Nephron progenitor cell (in vitro differentiated cells): ENCODE measurements at places on chromosomes 2 and 18.

DNA sequence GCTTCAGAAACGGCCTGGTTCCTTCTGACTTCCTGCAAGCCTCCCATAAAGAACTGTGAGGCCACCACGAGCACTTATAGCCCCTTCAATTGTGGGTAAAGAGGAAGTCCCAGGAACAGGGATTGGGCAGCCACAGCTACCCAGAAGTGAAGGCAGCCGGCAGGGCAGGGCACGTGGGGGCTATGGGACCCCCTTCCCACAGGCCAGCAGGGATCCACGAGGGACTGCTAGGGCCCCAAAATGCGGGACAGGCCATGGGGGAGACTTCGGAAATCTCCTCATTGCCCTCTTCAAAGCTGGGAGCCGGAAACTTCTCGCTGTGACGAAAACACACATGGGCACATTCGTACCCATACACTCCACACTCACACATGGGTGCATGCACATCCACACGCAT is 196.1 kb upstream of the SALL3 start:
- no peak for DNase-seq

- no peak for DNase-seq
Measured at GRCh38 chr2:146986161-146986560, 858.7 kb upstream of the ACVR2A start.

- no peak for DNase-seq
Measured at GRCh38 chr2:107588181-107588580, 238.5 kb upstream of the RGPD4 start.

DNA sequence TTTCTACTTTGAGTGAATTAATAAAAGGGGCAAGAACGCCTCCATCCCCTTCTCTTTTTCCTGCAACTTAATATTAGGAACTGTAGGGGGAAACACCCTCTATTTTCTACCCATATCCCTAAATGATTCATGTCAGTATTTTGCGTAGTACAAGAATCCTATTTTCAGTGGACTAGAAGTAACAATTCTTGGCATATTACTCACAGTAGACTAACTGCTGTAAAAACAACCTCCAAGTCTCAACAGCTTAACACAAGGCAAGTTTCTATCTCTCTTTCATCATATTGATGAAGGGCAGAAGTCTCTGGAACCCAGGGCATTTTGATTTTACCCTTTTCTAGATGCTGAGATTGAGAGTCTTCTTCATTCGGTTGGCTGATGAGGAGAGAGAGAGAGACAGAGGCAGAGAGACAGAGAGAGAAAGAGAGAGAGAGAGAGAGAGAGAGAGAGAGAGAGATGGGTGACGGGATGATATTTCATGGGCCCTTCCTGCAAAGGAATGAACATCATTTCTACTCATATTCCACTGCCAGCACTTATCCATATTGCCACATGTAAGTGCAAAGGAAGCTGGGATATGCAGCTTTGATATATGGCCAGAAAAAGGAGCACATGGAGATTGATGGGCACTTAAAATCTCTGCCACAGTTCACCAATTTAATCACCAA is 481.6 kb downstream of the LPIN1 start:
- no peak for DNase-seq

- peak; percentile 15 for DNase-seq
Measured at GRCh38 chr2:45759310-45759851, 107.9 kb downstream of the PRKCE start.

DNA sequence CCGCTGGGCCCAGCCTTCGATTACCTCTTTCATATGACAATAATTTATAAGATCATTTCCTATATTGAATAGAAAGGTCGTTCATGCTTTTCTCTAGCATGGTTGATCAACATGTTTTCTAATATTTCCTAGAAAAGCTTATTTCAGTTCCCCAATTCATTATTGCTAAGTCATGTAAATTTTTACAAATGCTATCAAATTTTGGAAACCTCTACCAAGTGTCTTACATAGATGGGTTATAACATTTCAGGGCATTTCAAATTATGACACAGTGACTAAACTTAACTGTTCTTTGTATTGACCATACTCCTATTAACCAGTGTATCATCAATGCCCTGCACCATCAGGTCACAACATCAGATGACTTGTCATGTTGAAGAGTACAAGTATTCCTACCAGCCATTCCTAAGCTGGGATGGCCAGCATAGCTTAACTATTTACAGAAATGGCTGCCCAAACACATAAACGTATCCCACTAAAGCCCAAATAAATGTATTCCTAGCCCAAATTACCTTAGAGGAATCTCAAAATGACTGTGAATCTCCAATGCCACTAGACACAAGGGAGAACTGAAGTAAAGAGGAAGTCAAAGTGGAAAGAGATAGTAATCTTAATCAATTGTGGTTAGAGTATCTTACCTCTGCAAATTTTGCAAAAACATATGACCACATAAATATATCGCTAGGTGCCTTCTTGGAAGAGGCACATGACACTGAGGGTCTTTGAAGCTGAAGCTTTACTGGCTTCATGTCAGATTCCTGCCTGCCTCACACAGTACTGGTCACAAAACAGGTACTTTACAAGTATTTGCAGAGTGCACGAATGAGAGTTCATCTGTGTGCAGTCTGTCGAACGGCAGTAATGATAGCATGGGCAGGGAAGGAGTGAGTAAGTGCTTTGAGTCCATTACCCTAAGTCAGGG is 87.3 kb upstream of the TLK1 start:
- DNase-seq, result no peak

DNA sequence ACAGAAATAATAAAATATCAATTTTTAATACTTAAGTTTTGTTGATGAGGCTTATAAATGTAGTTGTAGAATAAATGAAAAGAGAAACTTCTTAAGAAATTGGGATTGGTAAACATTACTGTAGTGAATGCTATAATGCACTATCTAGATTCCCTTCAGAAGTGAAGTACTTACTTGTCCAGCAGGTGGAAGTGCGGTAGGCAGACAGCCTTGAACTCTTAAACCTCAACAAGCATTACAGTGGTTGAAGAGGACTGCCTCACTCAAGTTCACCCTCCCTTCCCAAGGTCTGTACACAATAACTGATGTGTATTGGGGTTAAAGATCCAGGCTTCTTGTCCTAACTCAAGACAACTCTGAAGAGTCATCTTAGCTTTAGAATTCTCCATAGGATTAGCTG is 931.0 kb upstream of the LRRTM1 start:
- no peak for DNase-seq

- no peak for DNase-seq
Measured at GRCh38 chr18:45608400-45608799, 6.9 kb upstream of the SLC14A2 start.

DNA sequence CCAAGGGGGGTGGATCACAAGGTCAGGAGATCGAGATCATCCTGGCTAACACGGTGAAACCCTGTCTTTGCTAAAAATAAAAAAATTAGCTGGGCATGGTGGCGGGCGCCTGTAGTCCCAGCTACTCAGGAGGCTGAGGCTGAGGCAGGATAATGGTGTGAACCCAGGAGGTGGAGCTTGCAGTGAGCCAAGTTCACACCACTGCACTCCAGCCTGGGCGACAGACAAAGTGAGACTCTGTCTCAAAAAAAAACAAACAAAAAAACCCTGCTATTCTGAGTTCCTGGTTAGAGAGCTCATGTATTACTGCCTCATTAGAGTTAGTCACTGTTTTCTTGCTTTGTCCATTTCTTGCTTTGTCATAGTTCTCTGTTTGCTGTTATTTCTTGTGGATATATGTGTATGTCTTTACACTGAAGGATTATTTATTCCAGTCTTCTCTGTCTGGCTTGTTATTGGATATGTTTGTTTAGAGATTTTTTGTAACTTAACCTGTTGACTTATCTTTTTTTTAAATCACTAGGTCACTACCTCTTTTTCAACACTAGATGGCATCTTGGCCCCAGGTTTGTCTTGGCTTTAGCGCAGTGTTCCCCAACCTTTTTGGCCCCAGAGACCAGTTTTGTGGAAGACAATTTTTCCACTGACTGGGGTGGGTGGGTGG is 17.0 kb downstream of the TTLL4 start:
- no peak for DNase-seq

DNA sequence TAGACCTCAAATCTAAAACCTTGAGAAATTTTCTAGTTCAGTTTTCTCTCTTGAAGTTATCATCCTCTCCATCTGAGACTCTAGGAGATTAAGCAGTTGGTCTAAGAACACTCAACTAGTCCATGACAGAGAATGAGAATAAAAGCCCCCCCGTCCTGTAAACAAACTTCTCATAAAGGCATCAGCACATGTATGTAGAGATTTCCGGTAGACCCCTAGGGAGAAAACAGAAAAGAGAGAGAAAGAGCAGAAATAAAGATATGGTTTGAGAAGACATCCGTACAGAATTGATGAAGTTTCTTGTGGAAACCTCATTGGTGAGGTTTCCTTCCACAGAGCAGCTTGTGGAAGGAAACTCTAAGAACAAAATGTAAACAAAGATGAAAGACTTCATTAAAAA is 3.2 kb upstream of the GPR155 start:
- no peak for DNase-seq

DNA sequence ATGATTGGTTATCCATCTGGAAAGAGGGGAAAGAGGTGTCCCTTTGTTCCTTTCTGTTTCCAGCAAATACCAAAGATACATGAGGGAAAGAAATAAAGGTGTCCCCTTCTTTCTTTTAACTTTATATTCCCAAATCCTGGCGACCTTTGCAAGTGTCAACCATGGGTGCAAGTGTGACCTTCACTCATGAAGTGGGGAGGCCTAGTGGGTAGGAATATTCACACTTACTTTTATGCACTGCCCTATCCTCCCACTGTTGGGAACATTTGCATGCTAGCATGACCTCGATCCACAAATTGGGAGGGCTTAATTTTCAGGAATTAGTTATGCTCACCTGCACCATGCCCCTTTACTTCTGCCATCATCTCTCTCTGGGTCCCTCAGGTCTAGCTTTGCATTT is 70.2 kb upstream of the ZNF804A start:
- no peak for DNase-seq

- DNase-seq, result no peak
Measured at GRCh38 chr18:23114911-23115310, 20.4 kb upstream of the CABLES1 start.

- DNase-seq, result no peak
Measured at GRCh38 chr18:50982802-50983179, 15.0 kb downstream of the ELAC1 start.

- no peak for DNase-seq
Measured at GRCh38 chr18:49910986-49911385, 97.7 kb upstream of the ACAA2 start.

GRCh38 chr2:32485399-32485798 is 128.6 kb downstream of the BIRC6 start:
- no peak for DNase-seq

- DNase-seq, result no peak
Measured at GRCh38 chr2:21181957-21182356, 58.2 kb downstream of the TDRD15 start.

DNA sequence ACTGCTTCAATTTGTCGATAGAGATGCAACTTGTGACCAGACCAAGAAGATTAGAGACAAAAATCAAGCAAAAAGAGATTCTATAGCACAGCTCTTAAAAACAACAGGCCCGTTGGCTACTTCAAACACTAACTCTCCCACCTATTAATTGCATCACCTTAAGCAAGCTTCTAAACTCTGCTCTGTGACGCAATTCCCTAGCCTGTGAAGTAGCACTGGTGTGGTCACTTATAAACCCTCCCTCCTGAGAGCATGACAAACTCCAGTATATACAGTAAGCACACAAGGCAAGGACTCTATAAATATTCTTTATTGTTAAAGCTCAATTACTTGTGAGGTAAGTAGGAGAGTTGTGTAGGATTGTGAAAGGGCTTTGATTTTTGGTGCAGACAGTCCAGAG is 72.3 kb downstream of the CMPK2 start:
- no peak for DNase-seq

GRCh38 chr2:89763581-89764485 is 1072.4 kb downstream of the RPIA start:
- DNase-seq, result no peak

DNA sequence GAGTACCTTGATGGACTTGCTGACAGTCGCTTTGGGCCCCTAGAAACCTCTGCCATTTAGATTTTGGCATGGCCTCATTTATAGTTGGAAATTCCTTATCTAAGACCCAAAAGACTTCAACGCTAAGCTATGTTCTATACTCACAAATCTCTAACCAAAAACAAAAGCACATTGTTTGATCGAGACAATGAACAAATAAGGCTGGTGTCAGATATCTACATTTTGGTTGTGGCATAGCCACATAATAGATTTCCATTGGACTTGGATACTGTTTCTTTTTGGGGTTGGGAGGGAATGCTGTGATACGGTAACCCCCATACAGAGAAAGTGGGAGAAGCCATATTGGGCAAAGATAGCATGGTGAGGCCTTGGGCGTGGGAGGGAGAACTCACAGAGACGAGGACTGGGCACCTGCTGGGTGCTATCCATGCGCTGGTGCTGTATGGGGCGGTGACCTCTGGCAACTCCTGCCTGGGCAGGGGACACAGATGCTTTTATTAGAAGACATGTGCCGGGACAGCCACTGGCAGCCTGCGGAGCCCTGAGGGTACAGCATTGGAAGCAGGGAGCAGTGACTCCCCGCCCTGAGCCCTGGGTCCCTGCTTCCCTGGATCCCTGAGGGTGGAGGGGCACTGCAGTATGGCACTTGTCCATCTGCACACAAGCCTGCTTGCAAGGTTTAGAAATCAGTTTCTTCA is 97.1 kb downstream of the ASAP2 start:
- no peak for DNase-seq

- no peak for DNase-seq
Measured at GRCh38 chr2:24454294-24454693, 36.8 kb upstream of the NCOA1 start.

DNA sequence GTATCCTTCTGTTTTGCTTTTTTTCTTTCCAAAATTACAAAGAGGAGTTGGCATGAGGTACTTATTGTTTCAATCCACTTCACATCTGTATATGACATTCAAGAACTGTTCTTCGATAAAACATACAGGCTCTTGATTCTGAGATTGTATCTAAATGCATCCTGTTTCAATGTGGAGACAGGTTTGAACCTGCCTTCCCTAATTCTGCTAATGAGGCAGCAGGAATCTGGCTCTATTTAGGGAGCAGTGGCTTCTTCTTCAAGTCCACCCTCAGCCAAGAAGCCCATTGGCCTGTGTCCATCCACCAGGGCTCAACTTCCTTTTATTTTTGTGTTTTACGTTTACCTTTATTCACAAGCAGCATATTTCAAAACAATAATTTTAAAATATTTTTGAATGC is 84.8 kb upstream of the PIK3C3 start:
- DNase-seq, result no peak

DNA sequence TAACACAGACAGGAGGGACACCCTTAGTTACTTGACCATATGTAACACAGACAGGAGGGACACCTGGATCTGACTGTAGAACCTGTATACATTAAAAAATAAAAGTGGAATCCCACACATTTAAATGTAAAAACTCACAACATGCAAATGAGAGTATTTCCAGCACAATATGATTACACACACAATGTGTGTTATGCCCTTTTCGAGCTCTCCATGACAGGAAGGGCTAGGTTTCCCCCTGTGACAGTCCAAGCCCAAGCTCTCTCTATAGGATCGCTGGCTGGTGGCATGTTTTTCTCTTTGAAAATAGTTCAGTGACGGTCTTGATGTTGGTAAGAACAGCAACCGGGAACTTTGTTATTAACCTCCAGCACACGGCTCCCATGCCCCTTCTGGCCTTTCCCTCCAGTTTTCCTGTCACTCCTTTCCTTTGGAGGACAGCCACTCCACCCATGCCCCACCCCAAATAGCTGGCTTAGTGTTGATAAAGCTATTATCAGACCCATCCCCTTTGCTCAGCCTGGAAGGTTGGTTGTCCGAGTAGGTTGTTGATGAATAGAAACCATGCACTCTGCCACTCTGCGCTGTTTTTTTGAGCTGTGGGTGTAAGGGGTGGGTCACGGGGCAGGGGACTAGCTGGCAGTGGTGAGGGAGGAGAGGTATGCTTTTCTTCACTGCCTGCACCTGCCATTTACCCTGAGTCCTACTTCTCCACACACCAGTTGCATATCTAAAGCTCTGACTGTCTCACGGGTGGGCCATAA is 2.7 kb downstream of the RASGRP3 start:
- DNase-seq, result no peak
